Activated T-helper 1 cell treated with anti-CD3 and anti-CD28 coated beads, Interleukin-12 subunit alpha, Interleukin-12 subunit beta, Interleukin-2, Interleukin-4 antibody, amounts not matched to agents 30 ng/mL and 10 ng/mL and 1 ng/mL, durations not matched to agents 14 hours and 24 hours and 36 hours (primary cell): ENCODE measurements at places on chromosomes 13 and 19. TPM values are rescaled to one million over a fixed set of nuclear protein-coding genes. Genes with fewer than 3 reads are reported as not detected.

Gene ZNF223
- total RNA-seq = 0.18 TPM in 1 of 2 replicates, not detected in the other

Gene FAM124A
- total RNA-seq = 0.67 and 0.91 TPM in 2 replicates

Gene PROZ
- not detected in 2 replicates for total RNA-seq

Gene RASGRP4
- 1.5 and 1.8 TPM in 2 replicates for total RNA-seq
